HCT116 (cell line): ENCODE measurements at places on chromosomes 16 and 17.

- DNase-seq = no peak
Observed at GRCh38 chr17:79338152-79338551, 263.5 kb downstream of the ENGASE start.

DNA sequence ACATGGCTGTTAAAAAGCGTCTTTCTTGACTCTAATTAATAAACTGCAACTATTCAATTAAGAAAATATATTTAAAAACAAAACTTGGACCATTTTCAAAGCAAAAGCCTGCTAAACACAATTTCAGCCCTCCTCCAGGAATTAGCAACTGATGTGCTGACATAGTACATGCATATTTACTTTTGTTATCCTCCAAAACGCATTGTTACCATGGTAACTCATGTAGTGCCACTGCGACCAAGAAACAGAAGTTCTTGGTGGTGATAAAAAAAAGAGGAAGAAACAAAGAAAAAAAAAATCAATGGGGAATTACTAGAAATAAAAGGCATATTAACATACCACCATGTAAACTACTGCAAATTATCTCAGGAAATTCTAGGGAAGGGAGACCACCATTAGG, 793.4 kb upstream of the CDH8 start:
- no peak for DNase-seq

- DNase-seq = no peak
Observed at GRCh38 chr17:12738624-12739023, 50.7 kb upstream of the ARHGAP44 start.

DNA sequence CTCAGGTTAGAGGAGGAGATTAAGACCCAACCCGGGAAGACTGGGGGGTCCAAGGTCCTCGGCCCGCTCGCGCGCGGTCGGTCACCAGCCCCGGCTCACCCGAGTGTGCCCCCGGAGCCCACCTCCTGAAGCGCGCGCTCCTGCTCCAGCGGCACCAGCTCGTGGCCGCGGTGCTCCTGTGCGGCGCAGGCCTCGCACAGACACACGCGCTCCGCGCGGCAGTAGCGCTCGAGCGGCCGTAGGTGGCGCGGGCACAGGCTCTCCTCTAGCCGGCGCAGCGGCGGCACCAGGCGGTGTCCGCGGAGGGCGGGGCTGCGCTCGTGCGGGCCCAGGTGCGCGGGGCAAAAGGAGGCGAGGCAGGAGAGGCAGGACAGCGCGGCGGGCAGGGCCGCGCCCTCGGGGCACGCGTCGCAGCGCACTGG, 618 bp downstream of the TRIM47 start:
- no peak for DNase-seq

GRCh38 chr17:81328978-81329926, 34.1 kb upstream of the SLC38A10 start:
- DNase-seq = peak; percentile 91

DNA sequence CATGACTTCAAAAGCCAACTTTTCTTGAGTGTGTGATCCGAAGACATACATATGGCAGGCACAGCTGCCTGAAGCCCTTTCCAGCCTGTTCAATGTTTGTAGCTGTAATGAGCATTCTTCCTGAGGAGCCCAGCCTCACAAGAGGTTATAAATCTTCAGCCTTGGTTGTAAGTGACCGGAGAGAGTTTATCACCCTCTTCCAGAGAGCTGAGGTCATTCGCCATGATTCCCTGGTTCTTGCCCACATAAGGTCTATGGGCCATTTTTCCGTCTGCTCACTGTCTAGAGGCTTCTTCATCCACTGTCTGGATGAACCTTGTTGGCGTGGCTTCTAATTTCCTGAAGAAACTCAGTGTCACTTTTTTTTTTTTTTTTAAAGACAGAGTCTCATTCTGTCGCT, 9.7 kb upstream of the CSF3 start:
- DNase-seq = no peak

DNA sequence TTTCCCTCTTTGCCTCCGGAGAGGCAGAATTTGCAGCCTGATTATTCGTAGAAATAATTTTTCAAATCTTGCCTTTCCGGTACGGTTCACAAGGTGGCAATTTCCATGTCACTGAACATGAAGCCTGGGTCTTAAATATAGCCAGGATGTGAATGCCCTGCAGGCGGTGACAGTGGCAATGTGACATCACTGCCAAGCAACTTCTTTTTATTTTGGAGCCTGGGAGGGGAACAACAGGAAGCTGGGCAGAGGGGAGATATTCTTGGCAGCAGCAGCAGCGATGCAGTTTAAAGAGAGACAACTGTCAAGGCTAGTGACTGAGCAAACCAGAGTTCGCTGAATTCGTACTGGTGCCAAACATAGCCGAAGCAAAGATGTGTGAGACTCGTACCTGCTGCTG, 171.1 kb downstream of the SNX29 start:
- DNase-seq = no peak

GRCh38 chr16:54466233-54466632, 179.6 kb upstream of the IRX3 start:
- no peak for DNase-seq

DNA sequence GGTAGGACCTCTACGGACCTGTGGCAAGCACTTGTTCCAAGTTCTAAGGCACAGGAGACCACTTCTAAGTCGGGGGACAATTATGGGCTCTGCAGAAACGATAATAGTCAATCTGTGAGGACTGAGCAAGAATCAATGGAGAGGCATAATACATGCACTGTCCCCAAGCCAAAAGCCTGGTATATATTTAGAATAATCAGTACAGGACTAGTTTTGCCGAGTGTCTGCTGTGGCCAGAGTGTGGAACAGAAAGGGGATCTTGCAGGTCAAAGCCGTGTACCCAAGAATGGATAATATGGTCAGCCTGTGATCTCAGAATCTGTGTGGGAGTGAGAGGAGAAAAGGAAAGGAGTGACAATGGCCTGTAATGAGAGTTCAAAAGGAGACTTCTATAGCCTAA, 80.2 kb upstream of the GNAO1 start:
- DNase-seq = no peak

DNA sequence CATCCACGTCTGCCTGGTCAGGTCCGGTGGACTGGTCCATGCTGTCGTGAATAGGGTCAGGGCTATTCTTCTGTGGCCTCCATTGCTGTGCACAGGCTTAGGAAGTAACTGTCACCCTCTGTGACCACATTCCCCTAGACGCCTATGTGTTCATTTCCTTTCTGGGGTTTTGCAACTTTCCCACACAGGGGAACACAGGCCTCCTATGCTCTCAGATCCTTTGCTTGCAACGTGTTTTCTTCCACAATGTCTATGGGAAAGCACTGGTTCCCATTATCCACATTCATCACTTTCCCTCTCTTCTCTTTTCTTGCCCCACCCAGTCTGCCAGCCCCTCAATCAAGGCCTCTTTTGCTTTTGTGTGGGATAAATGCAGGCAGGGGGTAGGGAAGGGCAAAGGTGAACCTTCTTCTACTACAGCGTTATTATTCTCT, 43.2 kb upstream of the DNAJA2 start:
- no peak for DNase-seq

DNA sequence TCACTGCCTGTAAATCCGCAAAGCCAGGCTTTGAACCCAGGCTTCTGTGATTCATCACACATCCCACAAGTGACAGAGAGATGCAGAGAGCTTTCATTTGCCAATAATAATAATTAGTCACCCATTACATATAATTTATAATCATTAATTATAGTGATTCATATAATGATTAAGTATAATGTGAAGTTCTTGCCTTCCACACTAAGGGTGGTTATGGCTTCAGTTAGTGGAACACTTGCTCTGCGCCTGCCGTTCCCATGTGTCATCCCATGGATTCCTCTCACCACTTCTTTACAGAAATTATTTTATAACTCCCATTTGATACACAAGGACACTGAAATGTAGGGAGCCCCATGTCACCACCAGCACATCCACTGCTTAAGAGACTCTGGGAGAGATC, 39.8 kb upstream of the XYLT1 start:
- no peak for DNase-seq

DNA sequence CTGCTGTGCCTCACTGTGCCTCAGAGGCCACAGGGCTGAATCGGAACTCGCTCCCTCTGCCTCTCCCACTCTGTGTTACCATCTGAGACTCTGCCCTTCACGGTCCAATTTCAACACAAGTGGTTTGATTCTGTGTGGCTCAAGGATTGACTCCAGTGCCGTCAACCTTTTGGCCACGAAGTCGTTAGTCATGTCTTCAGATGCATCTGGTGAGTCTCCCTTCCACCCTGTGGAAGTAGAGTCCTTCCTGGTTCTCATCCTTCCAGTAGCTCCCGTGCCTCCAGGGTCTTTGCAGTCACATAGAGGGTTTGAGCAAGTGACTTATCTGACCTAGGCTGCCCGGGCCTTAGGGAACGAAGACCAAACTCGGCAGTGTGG, 51.2 kb downstream of the PGS1 start:
- no peak for DNase-seq

DNA sequence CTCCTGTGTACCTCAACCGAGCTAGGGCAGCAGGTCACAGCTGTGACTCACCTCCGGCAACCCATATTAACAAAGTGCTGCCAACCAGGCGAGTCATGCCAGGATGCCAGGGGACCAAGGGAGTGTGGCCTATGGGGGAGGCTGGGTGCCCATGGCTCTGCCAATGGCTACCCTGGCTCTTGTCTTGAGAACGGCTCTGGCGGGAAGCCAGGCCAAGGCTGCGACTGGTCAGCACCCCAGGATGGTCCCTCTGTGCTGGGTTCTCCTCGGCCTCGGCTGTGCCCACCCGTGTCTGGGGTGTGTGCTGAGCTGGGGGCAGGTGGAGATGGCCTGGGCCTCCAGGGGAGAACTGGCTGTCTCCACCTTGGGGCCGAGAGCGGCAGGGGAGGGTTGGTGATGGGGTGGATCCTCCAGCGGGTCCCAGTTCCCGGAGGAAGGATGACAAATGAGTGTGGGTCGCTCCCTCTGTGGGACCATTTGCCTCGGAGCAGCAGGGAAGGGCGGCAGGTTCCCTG, 75.8 kb downstream of the MRC2 start:
- DNase-seq = no peak

- DNase-seq = no peak
Observed at GRCh38 chr17:73463821-73464220, 152.0 kb upstream of the CDC42EP4 start.

DNA sequence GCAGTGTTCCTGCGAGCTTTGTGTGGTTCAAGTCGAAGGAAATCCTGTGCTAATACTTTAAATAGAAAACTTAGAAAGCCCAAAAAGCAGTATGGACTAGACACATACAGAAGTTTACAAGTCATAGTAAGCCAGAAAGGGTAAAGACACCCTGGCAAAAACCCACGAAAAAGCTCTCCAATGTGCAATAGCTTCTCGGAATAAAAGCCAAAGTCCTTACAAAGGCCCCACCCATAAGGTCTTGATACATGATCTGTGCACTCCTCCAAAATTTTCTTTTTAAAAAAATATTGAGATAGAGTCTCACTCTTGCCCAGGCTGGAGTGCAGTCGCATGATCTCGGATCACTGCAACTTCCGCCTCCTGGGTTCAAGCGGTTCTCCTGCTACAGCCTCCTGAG, 10.3 kb downstream of the C16orf86 start:
- no peak for DNase-seq

GRCh38 chr17:36728030-36728991, 126.9 kb downstream of the MRM1 start:
- DNase-seq = no peak

GRCh38 chr17:27502526-27503324, 46.5 kb downstream of the KSR1 start:
- DNase-seq = no peak

DNA sequence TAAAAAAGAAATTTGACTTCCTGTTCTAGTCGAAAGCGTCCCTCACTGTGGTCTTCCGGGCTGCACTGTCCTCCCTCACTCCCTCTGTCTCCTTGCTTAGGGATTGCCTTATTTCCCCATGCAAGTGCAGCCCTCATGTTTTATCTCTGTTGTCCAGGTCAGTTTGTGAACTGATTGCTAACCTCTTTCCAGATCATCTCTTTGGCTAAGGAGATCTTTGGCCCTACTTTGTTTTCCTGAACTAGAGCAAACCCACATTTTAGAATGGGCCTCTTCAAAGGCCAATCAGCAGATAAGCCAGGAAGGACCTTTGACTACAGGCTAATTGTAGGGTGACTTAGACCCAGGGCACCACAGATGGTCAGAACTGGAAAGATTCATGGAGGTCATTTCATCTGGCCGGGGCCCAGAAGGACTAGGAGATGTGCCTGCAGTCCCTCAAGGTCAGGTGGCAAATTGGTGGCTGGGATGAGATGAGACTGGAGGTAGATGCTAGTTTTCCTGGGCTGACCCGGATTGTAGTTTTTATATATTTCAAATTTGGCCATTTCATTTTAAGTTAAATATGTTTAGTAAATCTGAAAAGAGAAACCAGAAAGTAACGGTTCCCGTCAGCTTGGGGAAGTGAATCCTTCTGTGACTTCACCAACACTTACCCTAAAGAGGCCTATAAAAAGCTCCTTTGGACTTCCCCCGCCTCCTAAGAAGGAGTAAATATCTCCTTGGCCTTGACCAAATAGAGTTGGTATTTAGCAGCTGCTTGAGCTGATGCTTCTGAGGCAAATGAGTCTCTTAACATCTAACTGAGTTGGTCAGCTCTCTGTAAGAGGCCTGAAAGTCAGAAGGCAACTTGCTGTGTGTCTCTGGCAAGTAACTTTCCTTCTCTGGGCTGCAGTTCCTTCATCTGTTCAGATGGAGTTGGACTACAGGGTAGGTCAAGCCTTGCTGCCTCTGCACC, 6.2 kb upstream of the SLC25A19 start:
- DNase-seq = no peak

- DNase-seq = peak; percentile 61
Observed at GRCh38 chr17:64736804-64737492, 74.8 kb upstream of the SMURF2 start.

DNA sequence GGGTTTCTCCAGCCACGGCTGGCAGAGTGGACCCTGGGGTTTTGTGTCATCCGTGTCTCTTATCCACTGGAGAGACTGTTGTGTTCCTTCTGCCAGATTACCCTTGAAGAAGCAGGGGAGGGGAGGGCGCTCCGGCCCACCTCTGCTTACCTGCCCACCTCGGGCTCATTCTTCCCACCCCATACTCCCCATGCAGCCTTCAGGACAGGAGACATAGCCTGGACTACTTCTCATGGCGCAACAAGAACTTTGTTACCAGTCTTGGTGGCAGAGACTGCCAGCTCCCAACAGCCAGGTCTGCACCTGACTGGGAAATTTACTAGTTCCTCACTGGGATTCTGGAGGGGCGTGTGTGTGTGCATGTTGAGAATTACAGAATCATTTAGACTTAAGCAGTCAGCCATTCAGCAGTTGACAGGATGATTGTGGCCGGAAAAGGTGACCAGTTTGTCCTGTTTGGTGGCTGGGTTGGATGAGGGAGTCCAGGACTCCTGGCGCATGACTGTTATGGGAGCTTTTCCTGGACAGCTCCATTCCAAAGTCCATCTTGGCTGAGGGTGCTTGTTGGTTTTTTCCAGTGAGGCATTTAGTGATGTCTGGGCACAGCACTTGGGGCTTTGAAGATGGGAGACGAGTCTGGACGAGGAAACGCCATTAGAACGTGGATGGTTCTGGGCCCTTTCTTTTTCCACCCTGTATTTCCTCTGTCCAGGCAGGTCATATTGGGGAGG, 8.7 kb downstream of the GSE1 start:
- no peak for DNase-seq
